ENCODE measurements at places on chromosomes 6 and 20. TPM values are rescaled to one million over a fixed set of nuclear protein-coding genes. Genes with fewer than 3 reads are reported as not detected.

- DNase-seq, result no peak
Observed at GRCh38 chr20:14761903-14762302, 424.5 kb upstream of the FLRT3 start.

Gene BPIFB2
- not detected for total RNA-seq

Gene SLCO4A1
- 31.1 TPM for total RNA-seq

DNA sequence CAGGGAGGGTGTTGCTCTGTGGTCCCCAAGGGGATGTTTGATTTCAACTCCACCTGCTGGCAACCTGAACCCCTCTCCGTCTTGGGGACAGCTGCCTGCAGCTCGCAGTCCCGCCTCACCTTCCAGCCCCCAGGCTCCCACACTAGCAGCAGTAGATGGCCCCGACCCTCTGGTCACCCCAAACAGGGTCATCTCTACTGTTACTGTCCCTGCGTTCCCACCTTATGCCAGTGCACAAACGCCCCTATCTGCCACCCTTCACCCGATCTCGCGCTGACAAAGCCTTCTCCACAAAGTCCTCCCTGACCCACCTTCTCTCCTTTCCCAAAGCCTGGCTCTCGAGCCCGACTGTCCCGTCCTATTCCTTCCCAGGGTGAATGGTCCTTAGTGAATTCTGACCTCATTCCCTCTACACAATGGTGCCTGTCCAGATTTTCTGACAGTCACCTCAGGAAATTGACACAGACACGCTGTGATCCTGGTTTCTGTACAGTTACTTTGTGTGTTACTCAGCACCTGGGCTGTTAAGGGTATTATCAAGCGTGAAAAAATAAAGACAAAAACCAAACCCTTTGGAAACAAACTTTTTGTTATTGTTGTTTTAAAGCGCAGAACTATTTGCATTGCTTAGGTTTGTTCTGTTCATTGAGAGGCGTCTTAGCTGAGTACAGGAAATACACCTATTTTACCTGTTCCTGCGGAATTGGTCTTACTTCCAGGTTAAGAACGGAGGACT lies 728 bp downstream of the FUT9 start:
- DNase-seq, result no peak

Gene KATNA1
- 17.1 TPM for total RNA-seq

Gene GNMT
- total RNA-seq, result 1.8 TPM

DNA sequence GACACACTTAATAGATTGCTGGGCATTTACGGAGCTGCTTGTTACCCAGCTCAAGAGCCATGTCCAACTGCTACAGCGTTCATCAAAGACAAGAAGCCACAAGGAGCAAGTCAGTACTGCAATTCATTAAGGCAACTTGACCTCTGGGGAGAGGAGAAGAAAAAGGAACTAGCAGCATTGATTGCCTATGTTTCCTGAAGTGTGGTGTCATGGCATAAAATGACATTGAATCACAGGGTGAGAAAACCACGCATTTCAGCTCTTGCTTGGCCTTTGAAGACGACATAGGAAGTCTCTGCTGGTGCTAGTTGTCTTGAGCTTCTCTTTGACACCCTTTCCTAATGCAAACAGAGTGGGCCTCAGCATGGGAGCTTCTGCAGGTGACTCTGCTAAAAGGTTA lies 139.1 kb downstream of the CDH26 start:
- no peak for DNase-seq

DNA sequence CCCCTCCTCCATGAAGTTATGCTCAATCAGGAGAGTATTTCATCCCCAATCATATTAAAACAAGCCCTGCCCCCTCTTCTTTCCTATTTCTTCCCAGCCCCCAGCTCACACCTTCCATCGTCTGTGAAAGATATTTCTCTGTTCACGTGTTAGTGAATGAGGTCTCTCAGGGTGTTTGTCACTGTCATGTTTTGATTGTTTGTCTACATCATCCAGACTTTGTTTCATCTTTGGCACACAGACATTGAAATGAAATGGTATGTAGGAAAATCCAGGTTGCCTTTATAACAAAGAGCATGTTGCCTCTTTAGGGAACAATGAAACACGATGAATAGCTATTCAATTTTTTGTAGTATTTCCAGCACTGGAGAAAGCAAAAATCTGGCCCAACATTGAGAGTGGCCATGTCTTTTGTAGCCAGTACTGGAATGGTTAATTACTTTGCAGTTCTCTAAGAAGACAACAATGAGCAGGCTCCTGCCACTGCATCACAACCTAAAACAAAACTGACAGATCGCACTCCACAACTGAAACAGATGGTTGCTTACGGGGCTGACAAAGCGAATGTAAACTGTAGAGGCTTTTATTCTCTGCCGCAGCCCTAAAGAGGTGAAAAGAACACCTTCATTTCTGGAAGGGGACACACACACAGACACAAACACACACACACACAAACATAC lies 543.6 kb upstream of the CITED2 start:
- DNase-seq, result no peak

DNA sequence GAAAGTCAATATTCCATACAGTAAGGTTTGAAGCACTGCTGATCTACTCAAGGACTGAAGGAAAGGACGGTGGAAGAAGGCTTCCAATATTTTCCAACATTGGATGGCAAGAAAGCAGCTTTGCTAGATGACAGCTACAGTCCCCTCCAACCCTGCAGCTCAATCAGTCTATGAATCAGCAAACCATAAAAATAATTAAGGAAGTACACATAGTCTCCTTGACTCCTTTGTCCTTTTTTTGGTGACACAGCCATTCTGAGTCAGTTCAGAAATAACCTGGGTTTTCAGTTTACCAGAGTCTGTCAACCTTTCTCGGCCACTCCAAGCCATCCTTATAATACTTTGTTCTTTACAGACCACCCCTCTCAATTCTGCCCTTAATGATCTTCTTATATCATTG lies 232.5 kb downstream of the IBTK start:
- no peak for DNase-seq

DNA sequence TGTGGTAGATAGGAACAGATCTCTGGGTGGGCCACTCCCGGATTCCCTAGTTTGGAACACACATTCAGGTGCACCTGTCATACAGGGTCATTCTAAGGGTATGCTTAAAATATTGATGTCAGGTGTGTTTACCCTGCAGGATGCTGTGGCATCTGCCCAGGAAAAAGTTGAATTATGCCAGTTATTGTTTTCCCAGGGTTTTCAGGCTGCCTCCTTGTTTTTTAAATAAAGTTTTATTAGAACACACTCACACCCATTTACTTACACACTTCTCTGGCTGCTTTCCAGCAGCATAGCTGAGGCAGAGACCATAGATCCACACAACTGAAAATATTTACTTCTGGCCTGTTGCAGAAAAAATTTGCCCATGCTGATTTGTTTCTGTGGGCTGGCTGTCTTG lies 76.5 kb downstream of the PHACTR3 start:
- no peak for DNase-seq

DNA sequence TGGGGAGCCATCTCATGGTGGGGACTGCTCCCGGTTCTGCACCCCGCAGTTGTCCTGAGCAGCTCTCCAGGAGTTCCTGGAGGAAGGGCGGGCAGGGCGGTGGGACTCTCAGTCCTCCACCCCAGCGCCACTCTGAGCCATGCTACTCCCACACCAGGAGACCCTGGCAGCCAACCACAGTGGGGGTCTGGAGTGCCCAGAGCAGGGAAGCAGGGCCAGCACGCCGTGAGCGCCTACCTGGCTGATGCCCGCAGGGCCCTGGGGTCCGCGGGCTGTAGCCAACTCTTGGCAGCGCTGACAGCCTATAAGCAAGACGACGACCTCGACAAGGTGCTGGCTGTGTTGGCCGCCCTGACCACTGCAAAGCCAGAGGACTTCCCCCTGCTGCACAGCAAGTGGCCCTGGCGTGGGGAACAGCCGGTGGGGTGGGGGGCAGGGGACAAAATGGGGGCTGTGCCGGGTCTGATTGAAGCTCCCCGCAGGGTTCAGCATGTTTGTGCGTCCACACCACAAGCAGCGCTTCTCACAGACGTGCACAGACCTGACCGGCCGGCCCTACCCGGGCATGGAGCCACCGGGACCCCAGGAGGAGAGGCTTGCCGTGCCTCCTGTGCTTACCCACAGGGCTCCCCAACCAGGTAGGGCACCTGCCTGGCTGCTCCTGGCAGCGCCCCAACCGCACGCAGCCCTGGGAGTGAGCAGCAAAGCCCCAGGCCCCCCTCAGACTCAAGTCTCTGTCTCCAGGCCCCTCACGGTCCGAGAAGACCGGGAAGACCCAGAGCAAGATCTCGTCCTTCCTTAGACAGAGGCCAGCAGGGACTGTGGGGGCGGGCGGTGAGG lies 1.6 kb upstream of the TNFRSF6B start:
- DNase-seq, result peak; percentile 61

- DNase-seq, result no peak
Observed at GRCh38 chr6:82076916-82077315, 170.6 kb downstream of the IBTK start.

GRCh38 chr6:423055-423798 lies 31.7 kb downstream of the IRF4 start:
- DNase-seq, result no peak

GRCh38 chr6:40896696-40897095 lies 142.3 kb downstream of the UNC5CL start:
- DNase-seq, result no peak

DNA sequence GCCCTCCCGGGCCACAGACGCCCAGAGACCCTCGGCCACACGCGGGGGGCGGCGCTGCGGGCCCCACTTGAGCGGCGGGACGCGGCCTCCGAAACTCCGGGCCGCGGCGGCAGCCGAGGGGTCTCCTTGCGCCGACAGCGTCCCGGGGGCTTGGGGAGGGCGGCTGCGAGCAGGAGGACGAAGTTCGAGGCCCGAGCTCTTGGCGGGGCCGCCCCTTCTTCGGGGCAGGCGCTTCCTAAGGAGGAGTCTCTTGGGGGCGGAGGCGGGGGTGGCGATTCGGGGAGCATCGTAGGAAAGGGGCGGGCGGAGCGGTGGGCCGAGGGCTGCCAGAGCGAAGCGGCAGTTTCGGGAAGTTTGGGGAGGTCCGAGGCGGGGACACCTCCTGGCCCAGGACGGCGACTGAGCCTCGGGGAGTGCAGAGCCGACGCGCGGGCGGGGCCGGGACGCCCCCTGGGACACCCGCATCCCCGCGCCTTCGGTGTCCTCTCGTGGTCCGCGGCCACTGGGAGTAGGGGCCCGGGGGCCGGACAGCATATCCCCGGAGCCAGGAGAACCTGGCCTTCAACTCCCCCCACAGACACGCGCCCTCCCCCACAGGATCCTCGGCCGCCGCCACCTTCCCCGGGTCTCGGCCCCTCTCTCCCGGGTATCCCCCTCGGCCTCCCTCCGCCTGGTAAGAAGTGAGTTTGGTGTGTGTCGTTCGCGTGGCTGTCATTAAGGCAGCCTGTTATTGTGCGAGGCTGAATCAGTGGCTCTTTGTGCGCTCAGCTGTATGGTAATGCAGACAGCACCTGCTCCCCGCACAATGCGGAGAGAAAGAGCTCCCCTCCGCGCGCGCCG lies 613 bp upstream of the DLL1 start:
- DNase-seq, result peak; percentile 79

DNA sequence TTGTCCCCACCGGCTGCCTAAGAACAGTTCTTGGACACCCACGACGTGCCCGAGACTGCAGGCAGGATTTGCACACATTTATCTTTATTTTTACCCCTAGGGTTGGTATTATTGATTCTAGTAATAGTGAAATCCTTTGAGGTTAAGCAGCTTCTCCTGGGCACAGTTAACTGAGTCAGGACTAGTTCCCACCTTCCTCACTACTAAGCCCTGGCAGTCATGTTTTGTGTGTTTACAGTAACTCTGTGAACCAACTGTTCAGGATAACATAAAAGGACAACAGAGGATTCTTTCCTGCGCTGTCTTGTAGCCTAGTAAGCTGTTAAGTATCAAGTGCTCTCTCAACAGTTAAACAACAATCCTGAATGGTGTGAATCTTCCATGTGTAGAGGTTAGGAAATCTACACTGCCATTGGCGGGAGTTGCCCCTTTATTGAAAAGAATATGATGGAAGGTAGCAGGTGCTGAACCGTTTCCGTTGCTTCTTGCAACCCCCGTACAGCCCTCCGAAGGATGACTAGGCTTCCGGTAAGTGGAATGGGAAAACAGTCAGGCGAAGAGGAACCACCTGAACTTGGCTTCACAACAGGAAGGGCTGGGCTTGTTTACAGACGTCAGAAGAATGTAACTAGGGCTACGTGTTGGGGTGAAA lies 979 bp upstream of the SOD2 start:
- DNase-seq, result no peak

DNA sequence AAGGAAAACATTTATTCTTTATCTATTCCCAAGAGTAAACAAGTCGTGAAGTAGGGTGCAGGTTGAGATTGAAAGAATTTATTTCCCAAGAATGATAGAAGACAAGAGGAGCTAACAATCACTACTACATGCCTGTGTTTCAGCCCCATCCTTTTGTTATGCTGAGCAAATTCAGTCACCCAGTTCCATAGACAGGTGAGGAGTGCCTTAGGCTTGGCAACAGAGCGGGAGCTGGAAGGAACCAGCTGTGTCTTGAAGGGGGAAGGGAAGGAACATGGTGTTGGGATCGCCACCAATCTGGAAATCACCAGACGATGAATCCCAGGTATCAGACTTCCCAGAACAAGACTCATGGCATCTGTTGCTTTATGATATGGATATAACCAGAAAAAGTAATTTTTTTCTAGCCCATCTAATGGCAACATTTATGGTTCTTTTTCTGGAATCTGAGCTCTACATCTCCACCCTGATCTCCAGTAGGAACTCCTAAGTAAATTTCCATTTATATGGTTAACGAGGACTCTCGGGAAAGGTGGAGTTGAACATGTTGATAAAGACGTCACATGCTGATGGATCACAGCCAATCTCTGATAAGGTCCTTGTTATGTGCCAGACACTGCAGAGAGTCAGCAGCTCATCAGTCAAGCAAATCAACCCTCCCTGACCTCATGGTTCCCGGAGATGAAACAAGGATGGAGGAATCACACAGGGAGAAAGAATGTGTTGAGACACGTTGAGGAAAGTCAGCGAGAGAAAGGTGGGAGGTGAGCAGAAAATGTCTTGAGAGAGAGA lies 344.9 kb downstream of the SMOC2 start:
- no peak for DNase-seq

Gene BNIP5
- not detected for total RNA-seq

GRCh38 chr6:18119236-18119635 lies 3.2 kb downstream of the NHLRC1 start:
- no peak for DNase-seq

GRCh38 chr6:167855825-167856425 lies 29.2 kb downstream of the AFDN start:
- DNase-seq, result no peak

DNA sequence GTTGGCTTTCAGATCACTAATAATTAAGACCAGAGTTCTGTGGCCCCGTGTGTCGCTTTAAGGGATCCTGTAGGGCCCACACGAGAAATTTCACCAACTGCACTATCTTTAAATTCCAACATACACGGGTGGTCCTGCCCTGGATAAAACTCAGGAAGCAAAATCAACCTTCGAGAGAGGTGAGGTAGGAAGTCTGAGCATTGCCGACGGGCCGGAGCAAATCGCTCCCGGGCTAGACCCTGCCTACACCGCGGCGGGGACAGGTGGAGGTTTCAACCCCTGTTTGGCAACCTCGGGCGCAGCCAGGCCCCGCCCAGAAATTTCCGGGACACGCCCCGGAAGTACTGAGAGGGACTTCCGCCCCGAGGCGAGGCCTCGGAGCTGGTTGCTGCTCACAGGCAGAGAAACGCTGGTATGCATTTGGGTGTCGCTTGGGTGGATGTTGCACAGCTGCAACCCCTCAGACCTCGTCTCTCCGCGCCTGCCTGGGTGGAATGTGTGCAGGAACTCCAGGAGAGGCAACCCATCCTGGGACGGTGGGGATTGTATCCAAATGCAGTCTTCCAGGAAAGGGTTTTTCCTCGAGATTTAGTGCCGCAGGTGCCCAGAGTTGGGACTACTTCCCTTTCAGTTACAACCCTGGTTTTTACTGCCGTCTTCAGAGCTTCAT lies 19.9 kb downstream of the ZKSCAN8 start:
- DNase-seq, result peak; percentile 83

Gene TRIM10
- 0.62 TPM for total RNA-seq

- no peak for DNase-seq
Observed at GRCh38 chr6:134374491-134375219, 56.7 kb upstream of the SGK1 start.

Gene HTR1E
- not detected for total RNA-seq

All from sciatic nerve (tissue), 2 donors.